ENCODE measurements at places on chromosomes 5 and 9.

DNA sequence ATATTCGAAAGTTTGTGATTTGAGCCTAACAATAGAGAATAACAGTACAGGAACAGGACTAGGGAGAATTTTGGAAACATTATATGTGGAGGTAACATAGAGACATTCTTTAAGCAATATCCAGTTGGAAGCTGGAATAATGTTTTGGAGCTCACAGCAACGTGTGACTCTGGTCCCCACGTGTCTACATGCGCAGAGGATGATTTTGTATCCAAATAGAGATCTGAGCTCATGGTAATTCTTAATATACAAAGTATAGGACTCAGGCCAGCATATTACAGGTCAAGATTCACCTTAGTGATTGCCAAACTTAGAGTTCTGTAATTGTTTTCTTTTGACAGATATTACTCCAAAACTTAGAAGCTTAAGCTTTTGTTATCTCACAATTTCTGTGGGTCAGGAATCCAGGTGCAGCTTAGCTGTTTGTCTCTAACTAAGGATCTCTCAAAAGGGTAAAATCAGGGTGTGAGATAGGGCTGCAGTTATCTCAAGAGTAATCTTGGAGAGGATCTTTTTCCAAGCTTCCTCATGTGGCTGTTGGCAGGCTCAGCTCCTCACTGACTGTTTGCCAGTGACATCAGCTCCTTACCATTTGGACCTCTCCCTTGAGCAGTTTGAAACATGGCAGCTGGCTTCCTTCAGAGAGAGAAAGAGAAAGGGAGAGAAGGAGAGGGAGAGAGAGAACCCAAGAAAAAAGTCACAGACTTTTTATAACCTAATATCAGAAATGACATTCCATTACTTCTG is 272.0 kb upstream of the ZNF462 start:
- DNase-seq, result no peak

DNA sequence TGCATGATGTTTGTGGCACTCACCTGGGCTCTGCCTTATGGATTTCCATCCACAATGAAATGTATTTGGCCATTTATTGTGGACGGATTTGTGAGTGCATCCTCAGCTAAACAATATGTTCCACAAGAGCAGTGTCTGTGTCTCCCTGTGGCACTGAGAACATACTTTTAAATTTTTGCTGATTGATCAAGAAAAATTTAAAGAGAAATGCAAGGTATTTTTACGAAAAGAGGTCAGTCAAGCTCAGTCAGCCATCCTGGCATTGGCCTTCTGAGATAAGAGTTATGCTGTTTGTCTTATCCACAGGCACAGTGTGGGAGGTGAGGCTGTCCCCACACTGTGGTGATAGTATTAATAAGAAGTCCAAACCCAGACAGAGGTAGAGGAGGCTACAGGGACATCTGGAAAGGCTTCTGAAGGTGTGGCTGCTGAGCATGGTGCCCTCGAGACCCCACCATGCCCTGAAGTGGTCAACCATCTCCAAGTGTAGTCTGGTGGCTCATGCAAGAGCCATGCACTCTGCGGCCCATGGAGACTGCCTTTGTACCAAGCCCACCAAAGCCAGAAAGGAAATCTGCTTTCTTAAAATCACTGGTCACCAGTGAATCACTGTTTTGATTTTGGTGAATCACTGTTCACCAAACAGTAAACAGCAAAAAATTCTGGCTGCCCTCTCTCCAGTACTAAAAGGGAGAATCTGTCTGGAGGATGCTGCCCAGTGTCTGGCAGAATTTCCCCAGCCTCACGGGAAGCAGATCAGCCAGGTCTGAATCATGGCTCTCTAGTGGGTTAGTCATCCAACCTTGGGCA is 28.8 kb downstream of the SPOCK1 start:
- DNase-seq, result peak; percentile 87

- peak; percentile 20 for DNase-seq
These were observed 558 bp upstream of the SMAD5 start for GRCh38 chr5:136132087-136132486.

- peak; percentile 62 for DNase-seq
These were observed 136.5 kb upstream of the STK32A start for GRCh38 chr5:147098233-147098790.

DNA sequence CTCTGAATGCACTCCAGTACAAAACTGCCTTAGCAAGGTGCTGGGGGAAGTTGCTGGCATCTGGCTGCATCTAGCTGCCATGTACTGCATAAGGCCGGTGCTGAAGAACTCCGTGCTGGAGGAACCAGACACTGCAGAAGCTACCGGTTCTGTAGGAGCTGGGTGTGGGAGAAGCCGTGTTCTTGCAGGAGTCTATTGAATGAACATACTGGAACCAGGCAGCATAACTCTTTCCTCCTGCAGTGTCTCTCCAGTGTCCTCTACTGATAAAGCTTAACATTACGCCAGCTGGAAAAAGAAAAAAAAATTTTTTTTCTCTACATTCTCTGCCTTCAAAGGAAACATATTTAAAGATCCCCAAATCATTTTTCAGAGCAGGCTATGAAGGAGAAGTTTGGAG is 38.5 kb downstream of the VPS13A start:
- DNase-seq, result peak; percentile 40

- DNase-seq, result no peak
These were observed 84.6 kb downstream of the STARD4 start for GRCh38 chr5:111427762-111428161.

DNA sequence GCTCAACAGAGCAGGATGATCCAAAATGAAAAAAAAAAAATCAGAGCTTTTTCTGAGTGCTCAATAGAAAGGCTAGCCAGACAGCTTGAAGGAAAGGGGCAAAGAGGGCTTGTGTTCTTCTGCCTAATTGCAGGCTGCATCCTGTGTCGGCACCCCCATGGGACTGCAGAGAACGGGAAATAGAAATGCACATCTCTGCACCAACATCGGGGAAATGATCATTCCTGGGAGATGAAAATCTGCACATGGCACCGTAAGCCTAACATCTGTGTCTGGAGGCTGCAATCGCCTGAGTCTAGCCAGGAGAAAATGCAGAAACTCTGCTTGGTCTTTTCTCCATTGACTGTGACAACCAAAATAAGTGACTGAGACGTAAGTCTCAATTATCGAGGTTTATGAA is 243.9 kb downstream of the ICE1 start:
- DNase-seq, result no peak

- no peak for DNase-seq
These were observed 417.9 kb upstream of the ACTBL2 start for GRCh38 chr5:57900381-57900944.

DNA sequence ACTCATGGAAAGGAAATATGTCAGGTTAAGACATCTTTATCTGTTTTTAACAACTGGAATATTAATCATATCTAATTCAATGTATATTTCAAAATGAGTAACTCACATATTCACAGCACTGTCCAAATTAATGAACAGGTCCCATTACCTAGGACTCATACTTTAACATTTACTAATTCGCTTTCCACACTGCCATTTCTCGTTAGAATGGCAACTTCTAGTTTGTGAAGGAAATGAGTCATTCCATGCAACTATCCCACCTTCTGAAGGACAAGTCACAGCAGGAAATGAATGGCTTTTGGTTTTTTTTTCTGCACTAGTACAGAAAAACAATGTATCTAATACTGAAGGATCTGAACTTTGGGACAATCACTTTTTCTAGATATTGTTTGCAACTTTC is 24.6 kb upstream of the IFNK start:
- DNase-seq, result peak; percentile 19

DNA sequence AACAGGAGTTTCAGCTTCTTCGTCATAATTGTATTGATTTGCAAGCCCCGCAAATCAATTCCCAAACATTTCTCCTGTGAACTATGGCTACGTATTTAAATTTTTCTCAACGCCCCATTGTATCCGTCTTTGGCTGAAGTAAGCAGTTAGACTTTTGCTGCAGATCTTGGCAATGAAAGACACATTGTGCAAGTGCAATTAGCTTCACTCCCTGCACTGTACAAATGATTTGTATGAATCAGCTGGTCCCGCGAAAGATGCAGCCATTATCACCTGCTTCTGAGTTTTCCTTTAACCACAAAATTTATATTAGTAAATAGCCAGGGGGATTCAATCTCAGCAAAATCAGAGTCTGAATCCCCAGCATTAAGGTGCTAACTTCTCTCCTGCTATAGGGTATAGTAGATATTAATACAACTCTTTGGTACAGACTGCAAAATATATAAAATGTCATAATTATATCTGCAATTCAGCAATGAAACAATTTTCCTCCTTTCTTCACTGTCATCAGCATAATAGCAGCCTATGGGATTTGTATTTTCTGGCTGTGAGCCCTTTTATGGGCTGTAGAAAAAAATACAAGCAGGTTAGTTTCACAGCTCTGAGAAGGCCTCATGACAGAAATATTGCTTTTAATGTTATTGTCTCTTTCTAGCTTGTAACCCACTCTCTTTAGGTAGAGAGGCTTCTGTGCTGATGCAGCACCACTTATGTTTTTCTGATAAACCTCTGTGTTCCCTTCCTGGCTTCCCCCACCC is 68.4 kb upstream of the SMARCA2 start:
- peak; percentile 3 for DNase-seq

- no peak for DNase-seq
These were observed 1252.6 kb upstream of the NUDT12 start for GRCh38 chr5:104815212-104815611.

DNA sequence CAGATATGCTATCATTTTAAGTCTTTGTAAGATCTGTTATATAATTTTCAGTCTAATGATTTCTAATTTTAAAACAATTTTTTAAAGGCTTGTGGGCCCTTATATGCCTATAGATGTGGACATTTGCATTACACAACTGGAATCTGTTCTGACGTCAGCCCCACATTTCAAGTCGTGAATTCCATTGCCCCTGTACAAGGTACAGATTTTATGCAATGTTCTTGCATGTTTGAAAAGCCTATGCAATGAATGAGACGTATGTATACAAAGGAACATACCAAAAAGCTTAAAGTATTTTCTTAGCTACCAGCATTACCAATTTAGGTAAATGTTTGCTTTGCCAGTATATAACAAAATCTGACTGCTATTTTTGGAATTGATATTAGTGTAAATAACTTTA is 77.2 kb downstream of the ITGA1 start:
- DNase-seq, result peak; percentile 61

GRCh38 chr5:142881784-142882126 is 111.6 kb downstream of the ARHGAP26 start:
- peak; percentile 33 for DNase-seq

DNA sequence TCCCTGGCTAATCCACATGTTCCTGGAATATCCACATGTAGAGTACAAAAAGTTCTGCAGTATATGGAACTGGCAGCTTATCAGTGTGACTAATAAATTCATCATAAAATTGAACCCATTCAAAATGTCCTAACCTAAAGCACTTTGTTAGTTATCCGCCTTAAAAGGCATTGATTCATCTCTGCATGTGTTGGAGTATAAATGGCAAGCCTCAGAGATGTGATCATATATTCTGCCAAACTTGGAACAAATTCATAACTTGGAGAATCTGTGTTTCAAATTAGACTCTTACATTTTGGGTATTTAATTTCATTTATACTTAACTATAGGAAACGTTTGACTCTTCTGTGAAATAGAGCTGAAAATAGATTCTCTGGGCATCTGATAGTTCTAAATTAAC is 25.2 kb upstream of the NREP start:
- peak; percentile 78 for DNase-seq

DNA sequence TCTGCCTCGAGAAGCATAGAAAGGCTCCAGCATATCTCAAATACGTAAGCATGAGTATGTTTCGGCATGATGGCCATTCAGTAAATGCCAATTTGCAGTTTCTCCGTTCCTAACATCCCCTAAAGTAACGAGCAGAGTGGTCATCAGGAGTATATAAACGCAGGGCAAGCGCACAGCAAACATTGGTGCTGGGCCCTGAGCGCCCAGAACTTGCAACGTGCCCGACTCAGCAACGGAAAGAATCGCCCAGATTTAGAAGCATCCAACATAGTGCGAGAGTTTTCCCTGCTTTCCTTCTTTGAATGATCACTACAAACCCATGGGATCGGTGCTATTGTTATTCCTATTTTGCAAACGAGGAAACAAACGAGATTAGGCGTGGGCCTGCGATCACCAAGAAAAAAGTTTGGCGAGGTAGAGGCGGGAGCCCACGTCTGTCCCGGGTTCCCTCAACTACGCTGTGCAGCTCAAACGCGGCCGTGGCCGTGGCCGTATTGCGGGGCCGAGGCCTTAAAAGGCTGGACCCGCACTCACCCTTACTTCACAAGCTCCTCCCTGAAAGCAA is 505 bp downstream of the RPS14 start:
- DNase-seq, result no peak

- peak; percentile 95 for DNase-seq
These were observed 26.2 kb downstream of the OSMR start for GRCh38 chr5:38871790-38872551.

- no peak for DNase-seq
These were observed 142.5 kb downstream of the ACER2 start for GRCh38 chr9:19551124-19551929.

Data from cardiac fibroblast (primary cell).